RWPE2 (cell line): ENCODE measurements at places on chromosomes 16 and 17.

GRCh38 chr17:79152110-79152509 is 77.5 kb downstream of the ENGASE start:
- DNase-seq = no peak

DNA sequence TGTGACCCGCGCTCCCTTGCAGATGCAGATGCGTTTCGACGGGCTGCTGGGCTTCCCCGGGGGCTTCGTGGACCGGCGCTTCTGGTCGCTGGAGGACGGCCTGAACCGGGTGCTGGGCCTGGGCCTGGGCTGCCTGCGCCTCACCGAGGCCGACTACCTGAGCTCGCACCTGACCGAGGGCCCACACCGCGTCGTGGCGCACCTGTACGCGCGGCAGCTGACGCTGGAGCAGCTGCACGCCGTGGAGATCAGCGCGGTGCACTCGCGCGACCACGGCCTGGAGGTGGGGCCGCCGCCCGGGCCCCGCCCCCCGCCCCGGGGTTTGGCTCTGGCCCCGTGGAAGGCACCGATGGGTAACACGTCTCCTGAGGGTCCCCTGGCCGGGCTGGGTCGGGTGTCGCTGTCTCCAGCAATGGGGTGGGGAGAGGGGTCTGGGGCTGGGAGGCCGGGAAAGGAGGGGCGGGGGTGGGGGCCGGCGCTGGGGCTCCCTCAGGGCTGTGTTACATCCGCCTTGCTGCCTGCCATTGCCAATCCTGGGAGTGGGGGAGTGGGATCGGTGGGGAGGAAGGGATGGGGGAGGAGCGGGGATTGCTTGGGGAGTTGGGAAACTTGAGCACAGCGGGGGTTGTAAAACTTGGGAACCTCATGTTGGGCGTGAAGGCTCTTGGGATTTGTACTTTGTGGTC is 737 bp downstream of the NUDT16L1 start:
- peak; percentile 61 for DNase-seq

DNA sequence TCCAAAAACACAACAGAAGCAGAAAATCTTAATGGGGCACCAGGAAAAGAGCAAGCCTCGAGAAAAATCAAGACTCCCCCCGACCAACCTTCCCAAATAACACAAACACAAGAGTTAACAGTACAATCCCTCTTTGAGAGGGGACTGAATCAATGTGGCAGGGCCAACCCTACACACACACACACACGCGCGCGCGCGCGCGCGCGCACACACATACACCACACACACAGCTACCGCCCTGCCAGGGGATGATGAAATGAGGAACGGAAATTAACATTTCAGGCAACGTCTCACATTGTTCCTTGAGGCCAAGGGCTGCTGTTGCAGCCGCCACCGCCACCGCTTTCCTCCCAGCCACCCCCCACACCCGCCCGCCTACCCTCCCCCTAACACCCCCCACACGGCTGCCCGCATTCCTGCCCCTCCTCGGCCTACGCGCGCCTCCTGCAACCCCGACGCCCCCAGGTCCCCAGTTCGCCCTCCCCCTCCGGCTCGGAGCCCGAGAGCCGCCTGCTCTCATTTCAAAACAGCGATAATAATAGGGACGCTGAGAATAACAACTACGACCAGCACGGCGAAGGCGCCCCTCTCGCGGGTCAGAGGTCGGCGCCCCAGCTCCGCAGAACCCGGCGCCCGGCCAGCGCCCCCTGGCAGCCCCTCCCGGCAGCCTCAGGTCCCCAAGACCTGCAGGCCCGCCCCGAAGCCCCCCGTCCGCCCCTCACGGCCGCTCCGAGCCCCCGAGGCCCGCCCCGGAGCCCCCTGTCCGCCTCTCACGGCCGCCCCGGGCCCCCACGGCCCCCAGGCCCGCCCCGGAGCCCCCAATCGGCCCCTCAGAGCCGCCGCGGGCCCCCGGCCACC is 1.1 kb downstream of the ANKRD11 start:
- DNase-seq = peak; percentile 79

DNA sequence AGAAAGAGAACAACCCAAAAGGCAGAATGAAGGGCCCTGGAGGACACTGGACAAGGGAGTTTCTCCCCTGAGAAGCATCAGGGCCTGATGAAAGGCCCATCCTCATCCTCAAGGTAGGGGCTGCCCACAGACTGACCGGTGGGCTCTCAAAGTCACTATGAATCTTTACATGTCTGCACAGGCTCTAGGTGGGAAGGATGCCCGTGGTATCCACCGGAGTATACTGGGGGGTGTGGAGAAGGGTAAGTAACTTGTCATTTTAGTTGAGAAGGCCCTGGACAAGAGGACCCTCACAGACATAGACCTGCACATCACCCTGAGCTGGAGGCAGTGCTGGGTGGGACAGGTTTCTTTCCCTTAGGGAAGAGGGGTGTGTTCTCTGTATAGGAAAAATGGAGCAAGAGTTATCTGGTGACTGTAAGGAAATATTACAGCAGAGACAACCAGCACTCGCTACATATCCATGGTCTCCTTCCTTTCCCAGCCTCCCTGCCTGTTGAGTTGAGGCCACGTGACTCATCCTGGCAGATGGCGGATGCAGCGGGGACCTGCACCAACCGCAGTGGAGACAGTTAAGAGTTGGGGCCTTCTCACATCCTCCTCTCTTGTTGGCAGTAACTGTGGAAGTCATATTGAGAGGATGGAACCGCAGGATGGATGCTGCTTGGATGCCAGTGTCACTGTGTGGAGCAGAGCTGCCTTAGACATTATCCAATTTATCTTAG is 45.6 kb upstream of the KCNJ12 start:
- no peak for DNase-seq

DNA sequence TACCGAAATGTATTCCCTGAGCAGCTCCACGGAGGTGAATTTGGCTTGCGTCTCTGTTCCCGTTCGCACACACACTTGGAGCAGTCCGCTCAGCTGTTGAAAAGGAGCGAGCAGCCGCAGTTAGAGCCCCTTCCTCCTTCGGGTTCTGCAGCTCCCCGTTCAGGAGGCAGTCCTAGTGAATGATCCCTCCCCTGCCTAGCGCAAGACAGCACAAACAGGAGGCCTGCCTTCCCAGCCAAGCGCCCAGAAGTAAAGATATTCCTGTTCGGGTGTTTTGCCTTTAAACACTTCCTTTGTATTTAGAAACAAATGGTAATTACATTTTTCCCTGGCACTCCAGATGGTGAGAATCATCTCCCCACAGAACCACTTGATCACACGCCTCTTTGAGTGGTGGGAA is 64.7 kb downstream of the ABCC12 start:
- DNase-seq = no peak

DNA sequence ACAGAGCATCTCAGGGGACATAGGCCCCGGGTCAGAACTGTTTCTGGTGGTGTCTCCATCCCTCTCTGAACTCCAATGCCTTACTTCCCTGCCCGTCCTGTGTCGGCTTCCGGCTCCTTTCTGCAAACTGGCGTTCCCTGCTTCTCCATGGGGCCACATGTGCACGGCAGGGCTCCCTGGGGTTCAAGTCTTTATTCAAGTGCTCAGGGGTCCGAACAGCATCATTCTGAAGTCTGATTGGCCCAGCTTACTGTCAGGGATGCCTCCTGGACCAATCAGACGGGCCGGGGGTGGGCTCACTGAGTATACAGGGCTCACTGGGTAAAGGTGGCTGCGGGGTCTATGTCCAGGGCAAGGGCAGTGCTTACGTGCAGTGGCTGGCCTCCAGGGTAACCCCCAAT is 17.1 kb downstream of the C16orf82 start:
- DNase-seq = no peak

- DNase-seq = no peak
Observed at GRCh38 chr17:40753804-40754203, 1.3 kb downstream of the KRT25 start.

- no peak for DNase-seq
Observed at GRCh38 chr16:4071686-4072561, 44.3 kb downstream of the ADCY9 start.

- no peak for DNase-seq
Observed at GRCh38 chr17:22411185-22411784, 719.0 kb downstream of the KCNJ18 start.

DNA sequence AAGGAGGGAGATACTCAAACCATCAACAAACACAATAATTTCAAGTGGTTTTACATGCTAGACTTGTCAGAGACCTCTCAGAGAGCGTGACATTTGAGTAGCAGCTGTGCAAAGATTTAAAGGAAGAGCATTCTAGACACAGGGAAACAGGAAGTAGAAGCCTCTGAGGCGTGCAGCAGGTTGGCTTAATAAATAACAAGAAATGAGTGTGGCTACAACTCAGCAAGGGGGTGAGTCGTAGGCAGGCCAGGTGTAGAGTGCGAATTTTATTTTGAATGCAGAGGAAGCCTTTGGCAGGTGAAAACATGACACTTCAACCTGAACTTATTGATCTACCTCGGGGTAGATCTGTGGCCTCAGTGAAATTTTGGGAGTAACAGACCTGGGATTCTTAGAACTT is 73.2 kb upstream of the MRTFB start:
- DNase-seq = no peak

- DNase-seq = no peak
Observed at GRCh38 chr16:81633147-81633619, 145.9 kb upstream of the PLCG2 start.

GRCh38 chr16:56191835-56192634 is 746 bp downstream of the GNAO1 start:
- no peak for DNase-seq

DNA sequence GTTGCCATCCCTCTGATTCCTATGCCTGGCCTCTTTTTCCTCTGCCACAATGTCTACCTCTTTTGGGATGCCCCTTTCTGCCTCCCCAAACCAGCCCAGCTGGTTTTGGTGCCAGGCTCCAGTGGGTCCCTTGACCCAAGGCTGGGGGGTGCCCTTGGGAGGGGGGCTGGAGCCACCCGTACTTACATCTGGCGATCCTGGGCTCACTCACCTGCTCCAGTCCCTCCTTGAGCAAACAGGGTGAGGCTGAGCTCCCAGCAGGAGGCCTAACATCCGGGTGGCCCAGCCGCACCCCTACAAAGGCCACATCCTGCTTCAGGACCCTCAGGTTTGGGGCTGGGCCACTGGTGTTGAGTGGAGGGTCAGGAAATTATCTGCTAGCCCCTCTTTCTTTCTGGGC is 1.2 kb downstream of the ERN2 start:
- DNase-seq = no peak

DNA sequence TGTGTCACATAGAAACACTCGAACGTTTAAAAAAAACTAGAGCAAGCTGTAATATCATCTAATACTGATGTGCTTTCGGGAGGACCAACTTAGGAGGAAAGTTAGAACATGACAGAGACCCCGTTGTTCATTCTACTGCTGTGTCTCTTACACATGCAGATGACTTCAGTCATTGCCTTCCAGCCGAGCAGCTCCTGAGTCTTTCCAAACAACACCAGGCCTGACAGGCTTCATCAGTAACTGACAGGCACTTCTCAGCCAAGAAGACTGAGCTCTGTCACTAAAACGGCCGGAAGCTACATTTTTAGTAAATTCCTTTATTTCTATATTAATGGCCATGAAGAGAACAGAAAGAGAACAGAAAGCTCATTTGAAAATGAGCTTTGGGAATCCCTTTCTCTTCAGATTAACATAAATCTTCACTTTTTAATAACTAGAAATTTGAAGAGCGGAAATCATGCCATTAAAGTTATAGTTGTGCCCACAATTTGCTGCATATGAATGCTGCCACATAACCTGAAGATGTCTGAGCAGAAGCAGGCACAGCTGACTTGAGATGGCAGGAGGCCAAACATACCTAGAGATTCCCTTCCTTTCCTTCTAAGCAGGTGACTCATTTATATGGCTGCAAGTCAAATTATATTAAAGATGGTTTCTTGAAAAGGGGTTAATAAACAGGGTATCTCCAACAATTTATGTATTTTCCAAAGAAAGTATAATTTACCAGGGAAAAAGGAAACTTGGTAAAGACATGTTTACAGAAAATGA is 148.9 kb downstream of the ITFG1 start:
- no peak for DNase-seq

- DNase-seq = peak; percentile 45
Observed at GRCh38 chr17:49404361-49404760, 10.3 kb downstream of the PHB1 start.

GRCh38 chr17:82239401-82239925 is 10.6 kb downstream of the SLC16A3 start:
- no peak for DNase-seq

DNA sequence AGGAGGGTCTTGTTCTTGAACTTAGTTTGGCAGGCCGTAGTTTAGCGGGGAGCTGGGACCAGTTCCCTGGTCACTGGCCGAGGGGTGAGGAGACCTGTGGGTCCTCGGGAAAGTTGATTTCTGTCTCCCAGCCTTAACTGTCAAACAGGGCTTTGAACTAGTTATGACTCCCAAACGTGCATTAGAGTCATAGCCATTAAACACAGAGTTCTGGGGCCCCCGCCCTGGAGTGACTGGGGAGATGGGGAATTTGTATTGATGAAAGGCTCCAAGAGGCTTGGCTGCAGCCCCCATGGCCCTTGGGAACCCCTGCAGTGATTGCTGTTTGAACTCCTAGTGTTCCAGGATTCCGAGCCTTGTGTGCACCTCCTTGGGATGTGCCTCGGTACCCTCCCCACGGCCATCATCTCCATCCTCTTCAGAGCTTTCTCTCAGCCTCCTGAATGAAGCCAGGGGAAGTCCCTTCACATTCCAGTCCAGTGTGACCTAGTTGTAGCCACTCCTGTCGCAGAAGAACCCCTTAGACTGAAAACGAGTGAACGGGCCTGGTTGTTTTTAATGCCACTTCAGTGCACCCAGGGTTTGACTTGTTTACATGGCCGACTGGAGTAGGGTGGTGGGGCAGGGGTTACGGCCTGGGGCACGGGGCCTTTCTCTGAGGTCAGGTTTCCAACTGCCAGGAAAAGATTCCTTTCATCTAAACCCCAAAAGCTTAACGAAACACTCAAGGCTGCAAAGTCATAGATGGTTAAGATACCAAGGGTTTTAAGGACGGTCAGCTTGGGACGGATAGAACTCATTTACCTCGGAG is 1.4 kb downstream of the MPRIP start:
- DNase-seq = peak; percentile 47

GRCh38 chr16:71358464-71358998 is at the start of gene CALB2:
Gene CALB2, plus strand, starts transcription at chr16:71358723. Its CDS starts 70 bp downstream, at chr16:71358793.
- DNase-seq = no peak

- no peak for DNase-seq
Observed at GRCh38 chr17:76452127-76452659, 759 bp downstream of the UBE2O start.

DNA sequence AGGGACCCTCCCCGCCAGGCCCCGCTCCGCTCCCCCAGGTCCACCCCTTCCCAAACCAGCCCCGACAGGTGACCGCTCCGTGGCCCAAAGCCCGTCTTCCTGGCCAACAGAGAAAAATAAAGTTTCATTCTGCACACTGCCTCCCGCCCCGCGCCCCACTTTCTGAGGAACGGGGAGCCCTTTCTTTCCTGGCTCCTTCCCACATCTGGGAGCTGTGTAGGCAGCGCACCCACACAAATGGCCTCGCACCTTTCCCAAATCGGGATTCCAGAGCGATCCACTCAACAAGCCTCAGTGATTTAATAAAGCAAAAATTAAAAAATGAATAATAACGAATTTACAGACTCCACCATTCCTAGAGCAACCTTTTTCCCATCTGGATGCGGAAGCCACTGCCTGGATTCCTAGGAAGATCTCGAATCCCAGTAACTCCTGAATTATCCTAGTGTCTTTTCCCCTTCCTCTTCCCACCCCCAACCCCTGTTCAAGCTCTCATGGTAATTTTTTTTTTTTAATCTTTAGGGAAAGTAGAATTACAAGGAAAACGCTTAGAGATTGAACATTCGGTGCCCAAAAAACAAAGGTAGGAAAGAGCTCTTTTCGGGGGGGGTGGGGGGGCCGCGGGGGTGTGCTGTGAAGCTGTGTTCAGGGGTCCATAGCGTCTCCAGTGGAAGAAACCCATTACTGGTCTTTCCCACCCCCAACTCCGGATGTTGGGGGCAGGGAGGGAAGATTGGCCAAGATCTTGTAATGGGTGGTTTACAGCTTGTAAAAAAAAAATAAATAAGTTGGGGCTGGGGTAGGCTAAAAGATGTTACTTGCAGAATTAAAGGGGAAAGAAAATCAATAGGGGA is 1.6 kb downstream of the IGF2BP1 start:
- no peak for DNase-seq
